ENCODE measurements at places on chromosomes 5 and 9.

DNA sequence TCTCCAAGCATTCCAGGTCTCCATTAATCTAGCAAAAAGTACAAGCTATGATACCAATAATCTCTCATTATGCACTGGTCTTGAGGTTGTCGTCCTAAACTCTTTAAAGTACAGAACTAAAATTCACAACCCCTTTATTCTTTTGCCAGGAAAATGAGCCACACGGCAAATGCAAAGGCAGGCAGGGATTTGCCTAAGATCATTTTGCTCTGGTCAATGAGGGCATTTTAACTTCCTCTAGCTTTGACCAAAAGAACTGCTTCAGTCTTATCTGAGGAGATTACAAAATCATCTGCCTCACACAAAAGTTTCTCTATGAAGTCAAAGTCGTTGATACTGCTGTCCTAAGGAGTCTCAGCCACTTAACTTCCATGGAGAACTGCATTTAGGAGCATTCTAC is 51.8 kb downstream of the EPB41L4B start:
- no peak for DNase-seq

GRCh38 chr9:109981091-109981490 is 201.1 kb downstream of the PALM2AKAP2 start:
- DNase-seq, result no peak

- peak; percentile 56 for DNase-seq
These were observed 17.7 kb downstream of the JAK2 start for GRCh38 chr9:5002811-5003210.

GRCh38 chr9:32877103-32877502 is 93.8 kb downstream of the TMEM215 start:
- DNase-seq, result no peak

DNA sequence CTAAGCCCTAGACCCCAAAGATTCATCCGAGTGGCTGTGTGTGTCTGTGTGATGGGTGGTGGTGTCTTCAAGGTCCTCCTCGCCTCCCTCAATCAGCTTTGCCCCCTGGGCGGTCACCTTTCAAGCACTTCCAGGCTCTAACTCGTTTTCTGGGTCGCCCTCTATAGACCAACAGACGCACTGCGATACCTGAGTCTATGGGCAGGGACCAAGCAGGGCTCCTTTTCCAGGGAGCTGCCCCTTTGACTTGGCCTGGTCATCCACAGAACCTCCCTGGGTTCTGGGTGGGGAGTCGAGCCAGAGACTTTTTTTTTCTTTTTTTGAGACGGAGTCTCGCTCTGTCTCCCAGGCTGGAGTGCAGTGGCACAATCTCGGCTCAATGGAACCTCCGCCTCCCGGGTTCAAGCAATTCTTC is 1.1 kb downstream of the SLC27A4 start:
- DNase-seq, result peak; percentile 66

GRCh38 chr9:17793713-17794622 is 215.1 kb downstream of the SH3GL2 start:
- DNase-seq, result peak; percentile 7

DNA sequence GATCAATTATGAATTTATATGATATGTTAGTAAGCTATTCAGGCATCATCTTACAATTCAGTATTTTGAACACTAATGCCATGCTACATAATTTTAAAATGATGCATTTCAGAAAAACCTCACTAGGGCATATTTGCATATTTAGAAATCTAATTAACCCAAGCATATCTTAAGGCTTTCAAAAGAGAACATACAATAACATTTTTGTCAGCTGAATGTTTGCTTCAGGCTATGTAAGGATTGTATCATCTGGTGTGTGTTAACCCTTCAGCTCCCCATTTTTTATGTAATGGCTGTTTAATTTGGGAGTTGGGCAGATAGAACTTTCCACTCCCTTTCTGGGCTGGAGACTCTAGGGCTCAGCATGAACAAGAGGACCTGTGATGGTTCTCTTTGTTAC is 299.1 kb upstream of the EFNA5 start:
- peak; percentile 40 for DNase-seq
